ENCODE measurements at places on chromosomes 7 and 10.

- peak; percentile 57 for DNase-seq
Measured at GRCh38 chr10:114356751-114357514, 47.4 kb downstream of the AFAP1L2 start.

DNA sequence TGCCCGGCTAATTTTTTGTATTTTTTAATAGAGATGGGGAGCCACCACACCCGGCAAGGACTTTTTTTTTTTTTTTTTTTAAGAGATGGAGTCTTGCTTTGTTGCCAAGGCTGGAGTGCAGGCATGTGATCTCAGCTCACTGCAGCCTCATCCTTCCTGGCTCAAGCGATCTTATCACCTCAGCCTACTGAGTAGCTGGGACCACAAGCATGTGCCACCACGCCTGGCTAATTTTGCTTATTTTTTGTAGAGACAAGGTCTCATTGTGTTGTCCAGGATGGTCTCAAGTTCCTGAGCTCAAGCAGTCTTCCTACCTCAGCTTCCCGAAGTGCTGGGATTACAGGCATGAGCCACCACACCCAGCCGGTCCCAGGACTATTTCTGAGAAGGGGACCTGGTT lies 9.3 kb upstream of the MCU start:
- DNase-seq: peak; percentile 28

DNA sequence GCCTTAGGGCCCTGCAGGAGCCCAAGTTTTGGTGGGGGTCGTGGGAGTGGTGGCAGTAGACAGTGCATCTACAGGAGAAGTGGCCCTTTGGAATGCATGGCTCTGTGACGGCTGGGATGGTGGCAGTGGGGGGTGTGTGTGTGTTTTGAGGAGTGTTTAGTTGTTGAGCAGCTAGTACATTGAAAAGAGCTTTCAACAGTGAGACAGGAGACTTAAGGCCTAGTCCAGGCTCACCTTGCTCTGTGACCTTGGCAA lies 27.1 kb downstream of the ZNF775 start:
- no peak for DNase-seq

- no peak for DNase-seq
Measured at GRCh38 chr10:102413053-102413705, 5.4 kb downstream of the PSD start.

DNA sequence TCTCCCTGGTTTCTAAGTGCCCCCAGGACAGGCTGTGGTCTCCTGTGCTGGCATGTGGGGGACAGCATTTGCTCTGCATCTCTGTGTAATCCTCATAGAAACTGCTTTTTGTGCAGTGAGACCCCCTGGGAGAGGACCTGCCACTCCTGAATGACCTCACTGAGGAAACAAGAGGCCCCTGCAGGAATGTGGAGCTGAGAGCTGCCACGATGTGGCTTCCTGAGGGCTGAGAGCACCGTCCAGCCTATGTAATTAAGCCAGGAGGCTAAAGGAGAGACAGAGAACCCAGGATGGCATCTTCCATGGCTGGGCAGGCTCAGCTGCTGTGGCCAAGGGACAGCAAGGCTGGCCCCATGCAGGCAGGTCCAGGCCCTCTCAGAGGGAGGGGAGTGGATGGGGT lies 32.3 kb upstream of the ADGRA1 start:
- no peak for DNase-seq

DNA sequence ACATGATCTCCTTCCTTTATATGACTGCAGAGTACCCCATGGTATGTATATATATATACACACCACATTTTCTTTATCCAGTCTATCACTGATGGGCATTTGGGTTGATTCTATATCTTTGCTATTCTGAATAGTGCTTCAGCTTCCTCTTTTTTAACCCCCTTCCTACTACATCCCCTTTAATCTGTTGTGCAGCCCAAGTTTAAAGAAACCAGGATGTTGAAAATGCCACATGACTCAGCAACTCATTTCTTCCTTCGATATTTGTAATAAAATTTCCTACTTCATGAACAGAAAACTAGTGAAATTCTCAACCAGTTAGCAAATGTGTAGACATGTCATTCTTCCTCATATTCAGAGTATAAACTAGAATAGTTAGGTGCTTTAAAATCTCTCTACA lies 1245.7 kb upstream of the SORCS1 start:
- DNase-seq: no peak

DNA sequence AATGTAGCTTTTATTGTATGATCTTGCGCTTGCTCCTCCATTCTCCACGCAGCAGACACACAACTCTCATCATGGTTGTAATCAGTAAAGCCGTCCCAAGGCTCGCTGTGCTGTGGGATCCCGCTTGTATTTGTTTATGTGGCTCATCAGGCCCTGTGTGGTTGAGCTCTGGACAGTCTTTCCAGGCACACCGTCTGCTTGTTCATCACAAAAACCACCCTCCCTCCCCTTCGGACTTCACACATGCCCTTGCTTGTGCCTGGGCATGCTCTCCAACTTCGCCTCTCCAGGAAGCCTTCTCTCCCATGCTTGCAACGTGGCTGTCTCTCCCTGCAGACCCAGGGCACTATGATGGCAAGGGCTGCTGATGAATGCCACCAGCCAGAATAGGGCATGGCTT lies 62.4 kb downstream of the HK1 start:
- DNase-seq: no peak

DNA sequence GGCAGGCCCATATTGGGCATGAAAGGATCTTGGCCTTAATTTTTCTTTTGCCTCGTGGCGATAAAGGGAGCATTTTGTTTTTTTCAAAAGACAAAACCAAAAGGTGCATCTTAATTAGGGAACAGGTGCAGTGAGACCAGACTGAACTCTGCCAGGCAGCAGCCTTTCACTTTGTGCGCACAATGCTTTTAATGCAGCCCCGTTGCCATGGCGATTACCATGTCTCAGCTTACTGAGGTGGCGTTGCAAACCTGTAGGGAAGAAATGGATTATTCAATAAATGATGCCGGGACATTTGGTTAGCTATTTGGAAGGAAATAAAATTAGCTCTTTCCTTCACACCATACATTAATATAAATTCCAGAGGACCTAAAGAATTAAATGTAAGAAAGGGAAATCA lies 61.9 kb downstream of the MYL10 start:
- no peak for DNase-seq

- peak; percentile 96 for DNase-seq
Measured at GRCh38 chr10:6239213-6239991, 36.7 kb downstream of the PFKFB3 start.

- DNase-seq: no peak
Measured at GRCh38 chr10:133134411-133135115, 25.5 kb upstream of the KNDC1 start.

DNA sequence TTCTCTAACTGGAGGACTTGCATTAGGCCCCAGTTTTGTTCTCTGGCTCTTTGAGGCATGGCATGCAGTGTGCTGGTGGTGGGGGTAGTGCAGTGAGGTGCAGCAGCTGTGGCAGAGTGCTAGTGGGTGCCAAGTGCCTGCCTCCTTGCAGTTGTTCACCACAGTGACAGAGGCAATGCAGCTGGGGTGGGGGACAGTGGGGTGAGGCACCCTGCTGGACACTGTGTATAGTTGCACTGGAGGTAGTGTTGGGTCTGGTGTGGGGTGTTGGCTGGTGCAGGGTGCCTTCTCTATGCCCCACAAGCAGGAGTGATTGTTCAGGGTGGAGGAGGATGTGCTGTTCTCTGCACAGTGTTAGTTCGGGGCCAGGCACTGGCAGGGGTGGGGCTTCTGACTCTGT lies 21.7 kb upstream of the KEL start:
- no peak for DNase-seq

DNA sequence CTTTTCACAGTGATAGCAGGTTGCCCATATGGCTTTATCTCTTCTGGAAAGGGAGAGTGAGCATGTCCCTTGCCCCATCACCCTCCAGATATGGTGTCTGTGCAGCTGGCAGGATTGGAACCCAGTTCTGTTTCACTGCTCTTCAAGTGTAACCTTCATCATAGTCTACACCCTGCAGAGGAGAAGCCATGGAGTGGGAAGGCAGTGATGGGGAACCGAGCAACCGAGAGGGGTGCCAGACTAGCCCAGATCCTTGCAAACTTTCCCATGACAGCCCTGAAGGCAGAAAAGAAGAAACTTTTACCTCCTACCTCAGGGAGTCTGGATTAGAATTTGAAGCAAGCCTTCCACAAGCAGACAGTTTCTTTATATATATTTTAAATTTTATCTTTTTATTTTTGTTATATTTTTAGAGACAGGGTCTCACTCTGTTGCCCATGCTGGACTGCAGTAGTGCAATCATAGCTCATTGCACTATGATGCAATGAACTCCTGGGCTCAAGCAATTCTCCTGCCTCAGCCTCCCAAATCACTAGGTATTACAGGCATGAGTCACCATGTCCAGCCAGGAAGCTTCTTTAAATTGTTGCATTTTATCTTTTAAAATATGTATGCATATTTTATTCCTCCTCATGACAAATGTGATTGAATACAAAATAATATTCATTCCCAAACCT lies 133.3 kb downstream of the KCNMA1 start:
- DNase-seq: peak; percentile 82

DNA sequence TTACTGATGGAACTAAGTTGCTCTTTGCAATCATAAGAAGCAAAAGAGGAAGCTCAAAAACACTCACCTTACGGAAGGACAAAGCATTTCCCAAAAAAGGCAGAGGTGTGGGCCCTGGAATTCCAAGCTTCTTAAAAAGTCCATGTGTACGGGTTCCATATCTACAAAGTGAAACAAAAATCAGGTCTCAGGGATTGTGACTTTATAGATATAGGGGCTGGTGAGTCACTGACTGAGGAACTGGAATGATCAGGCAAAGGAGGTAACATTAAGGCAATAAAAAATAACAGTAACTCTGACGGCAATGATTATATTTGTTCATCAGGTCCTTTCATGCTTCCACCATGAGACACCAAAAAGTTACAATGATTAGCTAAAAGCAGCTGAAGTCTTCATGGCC lies 4.0 kb downstream of the CYP3A7 start:
- DNase-seq: no peak

- DNase-seq: peak; percentile 21
Measured at GRCh38 chr10:116771101-116771958, 29.0 kb upstream of the HSPA12A start.

DNA sequence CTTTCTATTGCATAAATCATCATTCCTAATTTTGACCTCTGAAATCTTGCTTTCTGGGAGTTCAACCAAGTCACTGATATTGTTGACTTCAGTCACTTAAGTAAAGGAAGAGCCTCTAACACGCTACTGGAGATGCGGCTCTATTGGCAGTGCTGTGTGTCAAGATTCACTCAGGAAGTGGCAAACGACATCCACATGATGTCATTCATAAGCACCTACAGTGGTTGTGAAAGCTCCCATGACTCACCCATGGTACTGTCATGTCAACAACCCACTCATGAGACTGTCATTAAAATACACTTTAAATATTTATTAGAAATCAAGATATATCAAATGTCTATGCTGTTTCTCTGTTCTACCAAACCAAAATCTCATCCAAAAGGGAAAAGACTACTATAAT lies 52.5 kb upstream of the LHFPL3 start:
- DNase-seq: no peak

GRCh38 chr10:84177541-84178141 lies 4.0 kb downstream of the GPR15LG start:
- DNase-seq: no peak

DNA sequence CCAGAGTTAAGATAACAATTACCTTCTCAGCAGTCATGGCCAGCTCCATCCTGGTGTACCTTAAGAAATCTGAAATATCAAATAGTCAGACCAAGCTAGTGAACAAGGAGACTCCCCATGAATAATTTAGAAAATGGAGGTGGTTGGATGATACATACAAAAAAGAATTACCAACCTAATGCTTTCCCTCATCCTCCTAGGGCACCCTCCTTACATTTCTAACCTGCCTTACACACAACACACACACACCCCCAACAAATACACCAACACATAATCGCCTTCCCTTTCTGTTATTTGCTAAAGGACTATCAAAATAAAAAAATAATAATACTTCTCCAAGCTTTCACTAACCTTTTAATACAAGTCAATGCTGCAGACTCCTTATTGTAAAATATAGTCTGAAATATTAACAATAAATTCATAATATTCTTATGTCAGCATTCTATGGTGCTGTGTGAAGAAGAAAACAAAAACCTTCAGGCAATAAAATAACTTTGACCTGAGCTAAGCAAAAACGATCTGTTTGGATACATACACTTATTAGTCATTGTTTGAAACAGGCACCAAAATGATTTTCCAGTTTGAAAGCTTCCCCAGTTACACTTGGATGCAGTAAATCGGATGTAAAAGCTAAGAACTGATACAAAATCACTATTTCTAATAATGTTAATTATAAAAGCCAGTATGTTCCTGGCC lies 3.4 kb downstream of the TWIST1 start:
- DNase-seq: no peak

GRCh38 chr7:25928549-25929330 lies 223.3 kb upstream of the NFE2L3 start:
- no peak for DNase-seq

DNA sequence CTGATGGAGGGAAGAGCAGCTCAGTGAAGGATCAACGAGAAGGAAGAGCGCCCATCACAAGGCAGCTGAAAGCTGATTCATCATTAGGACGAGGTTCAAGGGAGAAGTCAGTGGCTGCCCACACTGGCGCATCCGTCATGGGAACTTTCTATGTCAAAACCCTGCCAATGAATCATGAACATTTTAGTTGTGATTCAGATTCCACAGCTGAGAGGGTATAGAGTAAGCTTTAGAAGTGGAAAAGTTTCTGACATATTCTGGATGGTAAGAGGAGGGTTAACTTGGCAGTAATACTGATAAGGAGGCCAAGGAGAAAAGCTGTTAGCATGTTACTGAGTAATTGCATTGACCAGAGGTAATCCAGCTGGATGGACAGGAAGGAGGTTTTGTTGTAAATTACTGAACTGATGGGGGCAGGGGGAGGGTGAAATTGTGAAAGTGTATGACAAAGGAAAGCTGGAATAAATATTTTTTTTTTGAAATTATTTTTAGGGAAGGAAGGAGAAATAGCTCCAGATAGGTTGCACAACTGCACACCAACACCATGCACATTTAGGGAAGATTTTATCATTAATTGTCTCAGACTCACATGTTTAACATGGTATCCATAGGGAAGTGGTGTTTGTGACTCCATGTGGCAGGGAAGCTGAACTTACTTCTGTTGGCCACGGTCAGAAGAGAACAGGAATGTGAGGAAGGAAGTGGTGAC lies 78.3 kb upstream of the NRP1 start:
- peak; percentile 90 for DNase-seq

GRCh38 chr7:94195201-94195600 lies 191.0 kb upstream of the BET1 start:
- no peak for DNase-seq

GRCh38 chr10:131821378-131822012 lies 79.3 kb upstream of the PPP2R2D start:
- no peak for DNase-seq

GRCh38 chr10:109933984-109934565 lies 10.8 kb upstream of the XPNPEP1 start:
- no peak for DNase-seq

DNA sequence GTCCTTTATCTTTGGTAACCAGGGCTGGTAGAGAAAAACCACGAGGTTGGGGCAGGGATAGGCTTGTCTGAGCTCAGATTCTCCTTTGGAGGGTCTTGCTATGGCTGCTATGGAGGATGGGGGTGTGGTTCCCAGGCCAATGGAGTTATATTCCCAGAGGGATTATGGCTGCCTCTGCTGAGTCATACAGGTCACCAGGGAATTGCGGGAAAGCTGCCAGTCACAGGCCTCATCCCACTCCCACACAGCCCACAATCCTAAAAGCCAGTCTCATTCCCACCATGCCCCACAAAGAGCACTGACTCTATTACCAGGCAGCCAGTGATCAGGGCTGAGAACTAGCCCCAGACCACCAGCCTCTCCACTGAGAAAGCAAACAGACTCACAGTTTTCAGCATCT lies 316.6 kb upstream of the TMEM229A start:
- DNase-seq: no peak
